ENCODE measurements at places on chromosomes 13 and 19. TPM values are rescaled to one million over a fixed set of nuclear protein-coding genes. Genes with fewer than 3 reads are reported as not detected.

DNA sequence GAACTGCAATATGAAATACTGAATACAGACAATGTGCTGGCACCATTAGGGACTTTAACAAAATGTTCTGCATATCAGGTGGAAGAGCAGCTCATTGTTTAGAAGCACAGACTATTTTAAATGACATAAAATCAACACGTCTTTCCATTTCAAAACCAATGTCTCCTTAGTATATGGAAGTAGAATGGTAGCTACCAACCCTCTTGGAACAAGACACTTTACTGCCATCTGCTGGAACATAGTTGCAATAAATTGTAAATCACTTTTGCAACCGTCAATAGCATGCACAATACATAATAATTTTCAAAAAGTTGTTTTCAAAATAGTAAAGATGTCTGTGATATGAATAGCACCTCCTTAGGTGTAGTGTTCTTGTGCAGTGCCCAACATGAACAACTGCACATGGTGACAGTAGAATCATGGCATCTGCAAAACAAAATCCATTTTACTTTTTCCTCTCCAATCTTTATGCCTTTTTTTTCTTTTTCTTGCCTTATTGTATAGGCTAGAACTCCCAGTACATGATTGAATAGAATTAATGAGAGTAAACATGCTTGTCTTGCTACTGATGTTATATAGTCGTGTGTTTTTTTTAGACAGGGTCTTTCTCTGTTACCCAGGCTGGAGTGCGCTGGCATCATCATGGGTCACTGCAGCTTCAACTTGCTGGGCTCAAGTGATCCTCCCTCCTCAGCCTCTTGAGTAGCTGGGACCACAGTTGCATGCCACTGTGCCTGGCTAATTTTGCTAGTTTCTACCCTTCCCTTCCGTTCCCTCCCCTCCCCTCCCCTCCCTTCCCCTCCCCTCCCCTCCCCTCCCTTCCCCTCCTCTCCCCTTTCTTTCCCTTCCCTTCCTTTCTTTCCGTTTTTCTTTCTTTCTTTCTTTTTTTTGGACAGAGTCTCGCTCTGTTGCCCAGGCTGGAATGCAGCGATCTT is 7.8 kb upstream of the LYPD5 start:
- H3K4me3 ChIP-seq = no peak overlapping the region
- no peak for DNase-seq
- no peaks in the 10 kb centered on the region for H3K4me1 ChIP-seq
- no peak overlapping the region for H3K27ac ChIP-seq
- H3K36me3 ChIP-seq = no peaks in the 10 kb centered on the region
- no peaks in the 10 kb centered on the region for H3K27me3 ChIP-seq

DNA sequence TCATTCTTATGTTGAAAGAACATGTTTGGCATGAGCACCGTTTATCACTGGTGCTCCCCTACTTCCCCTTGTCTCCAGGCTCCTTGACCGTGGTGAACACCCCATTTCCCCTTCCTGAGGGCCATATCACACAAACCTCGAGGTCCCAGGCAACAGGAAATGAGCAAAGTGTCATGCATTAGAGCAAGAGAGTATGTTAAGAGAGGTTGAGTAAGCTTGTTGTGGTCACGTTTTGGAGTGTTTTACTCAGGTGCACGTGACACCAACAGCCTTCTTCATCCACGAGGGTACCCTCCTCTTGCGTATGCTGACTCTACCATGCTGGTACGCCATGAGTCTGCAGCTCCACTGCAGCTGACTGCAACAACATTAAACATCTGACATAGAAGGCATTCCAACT is 482.2 kb upstream of the NBEA start:
- DNase-seq = no peak
- no peaks in the 10 kb centered on the region for H3K36me3 ChIP-seq
- H3K27ac ChIP-seq = no peak overlapping the region
- H3K27me3 ChIP-seq = no peaks in the 10 kb centered on the region

DNA sequence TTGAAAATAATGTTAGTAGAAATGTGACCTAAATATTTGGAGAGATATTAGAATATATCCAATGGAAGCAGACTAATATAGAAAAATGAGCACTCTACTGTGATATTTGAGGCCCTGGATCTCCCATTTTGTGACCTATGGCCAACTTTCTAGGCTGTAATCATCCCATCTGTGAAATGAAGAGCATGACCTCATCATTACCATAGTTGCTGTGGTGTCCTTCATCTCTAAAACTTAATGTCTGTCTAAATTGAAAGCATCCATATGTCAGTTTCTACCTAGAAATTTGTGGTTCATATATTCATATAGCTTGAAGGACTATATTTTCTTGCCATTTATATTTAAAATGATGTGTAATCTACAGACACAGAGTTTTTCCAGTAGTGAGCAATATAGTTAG is 41.6 kb downstream of the PAN3 start:
- H3K4me3 ChIP-seq = no peak overlapping the region
- H3K27ac ChIP-seq = no peak overlapping the region
- DNase-seq = no peak
- H3K36me3 ChIP-seq = no peaks in the 10 kb centered on the region

GRCh38 chr13:50379584-50379983 is 364.3 kb downstream of the KCNRG start:
- H3K27me3 ChIP-seq = no peaks in the 10 kb centered on the region
- H3K36me3 ChIP-seq = no peaks in the 10 kb centered on the region
- H3K4me1 ChIP-seq = no peaks in the 10 kb centered on the region
- no peak overlapping the region for H3K4me3 ChIP-seq
- no peak overlapping the region for H3K27ac ChIP-seq

Gene KCNJ14
- 0.27 TPM for total RNA-seq

Measured in sigmoid colon (tissue), 7 donors.